Type B pancreatic cell (in vitro differentiated cells): ENCODE measurements at places on chromosomes 16 and 17. TPM values are rescaled to one million over a fixed set of nuclear protein-coding genes. Genes with fewer than 3 reads are reported as not detected.

KRTAP2-3 gene
- 0.98 TPM in 1 of 2 replicates, not detected in the other for total RNA-seq

ITGA2B gene
- total RNA-seq = 0.69 and 8.8 TPM in 2 replicates

SLFN14 gene
- not detected in 2 replicates for total RNA-seq

DNA sequence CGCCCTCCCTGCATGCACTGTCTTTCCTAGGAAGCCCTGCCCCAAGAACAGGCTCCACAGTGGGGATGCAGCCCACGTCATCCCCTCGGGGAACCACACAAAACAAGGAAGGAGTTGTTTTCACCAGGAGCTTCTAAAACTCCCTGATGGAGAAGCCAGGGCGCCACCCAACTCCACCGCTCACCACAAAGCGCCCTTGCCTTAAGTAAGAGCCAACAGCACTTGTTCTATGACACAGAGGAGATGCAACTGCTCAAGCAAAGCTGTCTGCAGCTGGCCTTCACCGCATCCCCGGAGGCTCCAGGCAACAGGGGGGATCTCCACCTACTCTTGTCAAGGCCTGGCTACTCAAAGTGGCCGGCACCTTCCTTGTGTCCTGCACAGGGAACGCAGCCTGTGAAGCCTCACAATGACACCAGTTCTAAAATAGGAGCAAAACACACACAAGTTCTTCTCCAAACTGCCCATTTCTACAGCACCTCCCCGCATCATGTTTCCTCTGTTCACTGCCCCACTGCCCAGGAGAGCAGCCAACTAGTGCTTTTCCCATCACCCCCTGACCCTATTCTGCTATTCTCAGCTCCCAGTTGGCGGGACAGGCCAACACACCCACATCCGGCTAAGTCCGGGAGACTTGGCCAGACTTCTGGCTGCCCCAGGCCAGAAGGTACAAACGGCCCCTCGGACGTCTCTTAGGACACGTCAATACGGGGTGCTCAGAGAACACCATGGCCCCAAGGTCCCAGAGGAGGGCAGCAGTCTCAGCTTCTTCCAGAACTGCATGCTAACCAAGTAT lies 24.2 kb downstream of the MPG start:
- no peaks in the 10 kb centered on the region for H3K27me3 ChIP-seq
- peaks cover 4% of the 10 kb centered on the region for H3K4me1 ChIP-seq
- H3K4me3 ChIP-seq = no peak overlapping the region
- DNase-seq = no peak
- peaks cover 4% of the 10 kb centered on the region for H3K36me3 ChIP-seq

DNA sequence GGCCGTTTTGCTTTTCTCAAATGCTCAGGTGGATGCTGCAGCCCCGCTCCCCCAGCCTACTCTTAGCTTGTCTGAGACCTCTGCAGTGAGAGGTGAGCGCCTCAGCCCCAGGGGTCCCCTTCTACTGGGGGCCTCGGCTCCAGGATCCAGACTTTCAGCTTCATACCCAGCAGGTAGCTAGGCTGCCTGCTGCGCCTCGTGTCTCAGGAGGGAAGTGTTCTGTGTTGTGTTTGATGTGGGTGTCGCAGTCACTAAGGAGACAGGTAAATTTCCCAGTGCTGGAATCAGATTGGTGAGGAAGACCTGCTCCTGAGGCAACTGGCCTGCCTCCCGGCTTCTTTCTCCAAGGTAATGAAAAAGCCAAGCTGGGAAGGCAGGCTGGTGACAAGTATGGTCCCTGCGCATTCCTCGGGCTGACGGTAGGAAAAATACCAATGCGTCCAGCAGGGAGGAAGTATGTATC lies 604.0 kb upstream of the SALL1 start:
- DNase-seq = no peak
- H3K4me1 ChIP-seq = peaks cover 22% of the 10 kb centered on the region
- H3K27ac ChIP-seq = no peak overlapping the region
- no peaks in the 10 kb centered on the region for H3K36me3 ChIP-seq
- H3K4me3 ChIP-seq = no peak overlapping the region

- no peak overlapping the region for H3K4me3 ChIP-seq
- no peak overlapping the region for H3K27ac ChIP-seq
- H3K4me1 ChIP-seq = peaks cover 21% of the 10 kb centered on the region
- no peak for DNase-seq
- peaks cover 27% of the 10 kb centered on the region for H3K27me3 ChIP-seq
Measured at GRCh38 chr17:40517981-40518380, 16.6 kb upstream of the TNS4 start.

DNA sequence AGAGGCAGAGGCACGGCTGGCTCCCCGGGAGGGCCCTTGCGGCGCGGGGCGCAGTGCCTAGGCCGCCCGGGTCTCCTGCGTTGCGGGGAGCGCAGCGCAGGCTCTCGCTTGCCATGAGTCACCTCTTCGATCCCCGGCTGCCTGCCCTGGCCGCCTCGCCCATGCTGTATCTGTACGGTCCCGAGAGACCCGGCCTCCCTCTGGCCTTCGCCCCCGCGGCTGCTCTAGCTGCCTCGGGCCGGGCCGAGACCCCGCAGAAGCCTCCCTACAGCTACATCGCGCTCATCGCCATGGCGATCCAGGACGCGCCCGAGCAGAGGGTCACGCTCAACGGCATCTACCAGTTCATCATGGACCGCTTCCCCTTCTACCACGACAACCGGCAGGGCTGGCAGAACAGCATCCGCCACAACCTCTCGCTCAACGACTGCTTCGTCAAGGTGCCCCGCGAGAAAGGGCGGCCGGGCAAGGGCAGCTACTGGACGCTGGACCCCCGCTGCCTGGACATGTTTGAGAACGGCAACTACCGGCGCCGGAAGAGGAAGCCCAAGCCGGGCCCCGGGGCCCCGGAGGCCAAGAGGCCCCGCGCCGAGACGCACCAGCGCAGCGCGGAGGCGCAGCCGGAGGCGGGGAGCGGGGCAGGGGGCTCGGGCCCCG lies 390 bp downstream of the FOXL1 start:
- peak overlapping the region; percentile 83 for H3K4me3 ChIP-seq
- peaks cover 11% of the 10 kb centered on the region for H3K36me3 ChIP-seq
- no peak overlapping the region for H3K27ac ChIP-seq
- peaks cover 29% of the 10 kb centered on the region for H3K4me1 ChIP-seq

GRCh38 chr17:76145231-76146052 lies 4.4 kb upstream of the FOXJ1 start:
- no peak for DNase-seq
- H3K4me1 ChIP-seq = peaks cover 27% of the 10 kb centered on the region
- no peak overlapping the region for H3K4me3 ChIP-seq
- H3K36me3 ChIP-seq = no peaks in the 10 kb centered on the region

DNA sequence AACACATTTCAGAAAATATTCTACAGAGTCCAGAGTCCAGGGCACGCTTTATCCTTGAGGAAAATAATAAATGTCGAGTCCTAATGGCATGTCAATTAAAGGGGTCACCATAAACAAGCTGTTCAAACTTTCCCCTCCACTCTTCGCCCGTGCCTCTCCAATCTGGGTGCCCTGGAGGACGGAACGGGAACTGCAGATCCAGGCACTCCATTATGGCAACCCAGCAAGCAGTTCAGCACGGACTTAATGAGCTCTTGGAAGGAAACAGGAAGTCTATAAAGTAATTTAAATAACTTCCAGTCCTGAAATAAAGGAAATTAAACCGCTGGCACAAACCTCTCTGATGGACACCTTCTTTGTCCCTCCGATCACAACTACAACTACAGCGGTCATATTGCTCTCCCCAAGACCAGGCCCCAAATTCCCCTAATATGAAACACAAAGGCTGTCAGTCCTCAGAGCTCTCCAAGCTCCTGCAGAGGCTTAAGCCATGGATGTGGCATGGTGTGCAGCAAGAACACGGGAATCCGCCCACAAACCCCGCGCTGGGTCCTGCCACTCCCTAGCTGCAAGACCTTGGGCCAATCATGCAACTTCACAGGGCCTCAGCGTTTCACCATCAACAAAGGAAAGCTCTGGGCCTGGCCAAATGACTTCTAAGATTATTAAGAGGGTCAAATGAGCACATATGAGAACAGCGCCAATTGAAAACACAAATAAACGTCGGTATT lies 52.6 kb downstream of the ZFHX3 start:
- DNase-seq = no peak
- no peaks in the 10 kb centered on the region for H3K27me3 ChIP-seq
- H3K4me3 ChIP-seq = peak overlapping the region; percentile 37
- peaks cover 15% of the 10 kb centered on the region for H3K36me3 ChIP-seq
- H3K4me1 ChIP-seq = peaks cover 72% of the 10 kb centered on the region
- peak overlapping the region; percentile 97 for H3K27ac ChIP-seq

GRCh38 chr16:11306997-11307638 lies 26.0 kb upstream of the PRM1 start:
- no peak overlapping the region for H3K4me3 ChIP-seq
- H3K27me3 ChIP-seq = no peaks in the 10 kb centered on the region
- H3K27ac ChIP-seq = peak overlapping the region; percentile 41
- no peaks in the 10 kb centered on the region for H3K36me3 ChIP-seq
- no peak for DNase-seq
- H3K4me1 ChIP-seq = peaks cover 18% of the 10 kb centered on the region

GRCh38 chr17:17363638-17364337 lies 60.6 kb downstream of the NT5M start:
- H3K27me3 ChIP-seq = peaks cover 15% of the 10 kb centered on the region
- H3K27ac ChIP-seq = no peak overlapping the region
- peaks cover 19% of the 10 kb centered on the region for H3K4me1 ChIP-seq
- no peak overlapping the region for H3K4me3 ChIP-seq

DNA sequence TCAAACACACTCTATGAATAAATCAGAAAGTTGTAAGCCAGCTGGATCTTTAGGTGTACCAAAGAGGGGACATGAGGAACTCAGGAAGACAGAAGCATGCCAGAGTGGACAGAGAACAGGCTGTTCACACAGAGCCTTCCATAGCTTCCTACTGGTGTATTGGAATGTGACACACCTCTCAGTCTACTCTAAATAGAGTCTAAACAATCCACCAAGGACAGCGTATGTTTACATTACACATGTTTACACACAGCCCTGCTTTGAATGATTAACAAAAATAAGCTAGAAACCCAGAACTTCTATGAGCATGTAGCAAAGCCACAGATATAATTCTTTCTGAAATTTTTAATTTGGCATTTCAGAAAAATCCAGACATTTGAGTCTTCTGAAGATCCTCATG lies 1279.0 kb upstream of the CDH8 start:
- no peak overlapping the region for H3K4me3 ChIP-seq
- H3K4me1 ChIP-seq = no peaks in the 10 kb centered on the region
- peaks cover 4% of the 10 kb centered on the region for H3K27me3 ChIP-seq
- no peak overlapping the region for H3K27ac ChIP-seq

DNA sequence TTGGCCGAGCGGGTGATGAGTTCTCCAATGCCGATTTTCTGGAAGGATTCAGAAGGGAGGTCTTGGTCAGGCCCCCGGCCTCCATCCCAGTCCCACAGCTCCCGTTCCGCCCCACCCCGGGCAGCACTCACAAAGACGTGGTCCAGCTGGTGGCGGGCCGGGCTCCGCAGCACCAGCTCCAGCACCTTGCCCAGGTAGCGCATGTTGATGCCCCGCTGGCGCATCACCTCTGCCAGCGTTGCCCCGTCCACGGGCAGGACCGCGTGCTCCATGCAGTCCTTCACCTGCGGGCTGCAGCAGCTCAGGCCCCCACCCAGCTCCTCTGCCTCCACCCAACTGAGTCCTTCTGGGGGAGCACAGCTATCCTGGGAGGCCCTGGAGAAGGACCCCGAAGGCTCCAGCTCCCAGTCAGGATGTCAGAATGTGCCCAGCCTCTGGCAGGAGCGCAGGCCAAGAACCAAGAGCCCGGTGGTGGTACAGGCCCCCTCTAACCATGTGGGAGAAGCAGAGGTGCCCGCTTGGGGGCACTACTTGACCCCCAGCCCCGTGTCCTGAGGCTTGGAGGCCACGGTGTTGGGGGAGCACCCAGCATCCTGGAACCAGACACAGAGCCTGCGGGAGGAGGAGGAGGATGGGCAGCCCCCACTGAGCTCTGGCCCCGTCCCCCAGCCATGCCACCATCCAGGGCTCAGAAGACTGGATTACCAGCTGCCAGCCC lies 16.2 kb downstream of the CLUH start:
- H3K27ac ChIP-seq = no peak overlapping the region
- H3K36me3 ChIP-seq = no peaks in the 10 kb centered on the region
- H3K4me3 ChIP-seq = no peak overlapping the region
- no peaks in the 10 kb centered on the region for H3K27me3 ChIP-seq
- no peaks in the 10 kb centered on the region for H3K4me1 ChIP-seq
- peak; percentile 58 for DNase-seq

DNA sequence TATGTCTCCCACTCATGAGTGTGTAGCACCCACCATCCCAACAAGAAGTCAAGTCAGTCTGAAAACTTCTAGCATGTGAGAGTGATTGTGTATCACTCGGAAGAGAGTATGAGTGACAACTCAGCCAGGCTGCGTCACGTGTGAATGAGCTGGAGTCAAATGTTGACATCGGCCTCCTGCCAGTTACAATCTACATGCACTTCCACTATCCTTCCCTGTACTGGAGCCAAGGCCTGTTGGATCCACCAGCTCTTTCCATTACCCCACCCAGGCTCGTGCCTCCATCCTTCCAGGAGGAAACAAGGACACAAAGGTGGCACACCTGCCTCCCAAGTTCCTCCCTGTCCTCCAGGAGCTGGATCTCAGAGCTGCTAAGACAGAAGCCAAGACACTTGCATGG lies 64.5 kb downstream of the ASIC2 start:
- no peak overlapping the region for H3K27ac ChIP-seq
- no peak overlapping the region for H3K4me3 ChIP-seq
- H3K4me1 ChIP-seq = peaks cover 2% of the 10 kb centered on the region
- H3K36me3 ChIP-seq = no peaks in the 10 kb centered on the region
- no peak for DNase-seq

- peaks cover 12% of the 10 kb centered on the region for H3K27me3 ChIP-seq
- no peaks in the 10 kb centered on the region for H3K36me3 ChIP-seq
Measured at GRCh38 chr17:10992106-10992880, 154.4 kb upstream of the PIRT start.

DNA sequence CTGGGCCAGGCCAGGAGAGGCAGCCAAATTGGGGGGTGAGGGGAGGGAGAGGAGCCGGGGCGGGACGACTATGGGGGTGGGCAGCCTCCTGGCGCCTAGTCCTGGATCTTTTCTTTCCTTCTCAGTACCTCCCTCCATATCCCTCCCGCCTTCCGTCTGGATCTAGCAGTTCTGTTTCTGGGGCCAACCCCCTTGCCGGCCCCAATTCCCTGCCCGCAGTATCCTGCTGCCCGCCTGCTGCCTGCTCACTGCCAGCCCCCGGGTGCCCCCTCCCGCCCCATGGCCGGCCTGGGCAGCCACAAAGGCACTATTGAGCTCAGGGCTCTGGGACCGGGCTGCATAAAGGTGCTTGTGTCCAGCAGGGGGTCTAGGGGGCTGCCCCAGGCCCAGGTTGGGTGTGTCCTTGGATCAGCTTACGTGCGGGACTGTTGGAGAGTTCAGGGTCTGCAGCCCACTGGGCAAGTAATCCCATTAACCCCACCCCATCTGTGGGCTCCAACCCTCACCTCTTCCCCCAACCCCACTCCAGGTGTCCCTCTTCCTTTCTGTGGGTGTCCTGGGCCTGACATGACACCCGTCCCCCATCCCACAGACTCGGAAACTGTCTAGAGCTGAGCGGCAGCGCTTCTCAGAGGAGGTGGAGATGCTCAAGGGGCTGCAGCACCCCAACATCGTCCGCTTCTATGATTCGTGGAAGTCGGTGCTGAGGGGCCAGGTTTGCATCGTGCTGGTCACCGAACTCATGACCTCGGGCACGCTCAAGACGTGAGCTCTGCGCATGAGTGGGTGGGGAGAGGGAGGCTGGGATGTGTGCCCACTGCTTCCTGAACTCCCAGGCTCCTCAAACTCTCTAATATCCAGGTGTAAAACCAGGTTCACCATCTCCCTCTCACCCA lies 2.0 kb downstream of the WNK4 start:
- H3K36me3 ChIP-seq = peaks cover 6% of the 10 kb centered on the region
- peaks cover 6% of the 10 kb centered on the region for H3K4me1 ChIP-seq
- DNase-seq = no peak
